ENCODE measurements at places on chromosomes 4 and X.

- DNase-seq, result no peak
Observed at GRCh38 chr4:147465461-147465860, 15.4 kb upstream of the EDNRA start.

DNA sequence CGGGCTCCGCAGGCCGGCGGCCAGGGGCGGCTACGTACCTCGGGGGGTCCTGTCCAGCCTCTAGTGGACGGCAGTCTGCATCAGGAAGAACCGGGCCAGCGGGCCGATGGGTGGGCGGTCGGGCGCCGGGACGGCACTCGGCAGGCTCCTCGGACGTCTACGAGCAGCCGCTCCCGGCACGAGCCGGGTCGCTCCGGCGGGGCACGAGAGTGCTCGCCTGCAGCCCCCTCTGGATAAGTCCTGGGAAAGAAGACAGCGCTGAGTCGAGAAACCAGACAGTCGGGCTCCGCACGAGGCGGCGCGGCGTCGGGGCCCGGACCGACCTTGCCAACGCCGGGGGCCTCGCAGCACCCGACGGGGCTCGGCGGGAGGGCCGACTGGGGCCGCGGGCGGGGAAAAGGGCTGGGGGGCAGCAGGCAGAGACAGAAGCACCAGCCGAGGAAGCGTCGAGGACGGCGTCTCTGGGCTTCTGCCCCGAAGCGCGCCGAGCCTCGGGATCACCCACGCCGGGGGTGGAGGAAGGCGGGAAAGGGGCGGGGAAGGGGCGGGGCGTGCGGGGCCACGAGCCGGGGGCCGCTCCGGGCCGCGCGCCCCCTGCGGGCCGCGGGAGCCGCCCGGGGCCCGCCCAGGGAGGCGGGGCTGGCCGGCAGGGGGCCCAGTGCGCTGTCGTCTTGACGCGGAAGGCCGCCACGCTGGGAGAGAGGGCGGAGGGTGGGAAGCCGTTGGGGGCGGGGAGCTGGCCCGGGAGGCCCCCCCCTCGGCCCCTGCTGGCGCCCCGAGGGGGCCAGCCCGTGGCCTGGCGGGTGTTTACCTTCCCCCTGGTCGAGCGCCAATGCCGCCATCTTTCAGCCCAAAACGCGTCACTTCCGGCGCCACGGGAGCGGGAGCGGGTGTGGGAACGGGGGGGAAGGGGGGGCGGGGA is 1.9 kb downstream of the KLHL15 start:
- peak; percentile 86 for DNase-seq

GRCh38 chr4:63589796-63590195 is 819.5 kb downstream of the TECRL start:
- DNase-seq, result no peak

GRCh38 chr4:137156054-137156453 is 376.2 kb downstream of the PCDH18 start:
- DNase-seq, result peak; percentile 27

- DNase-seq, result no peak
Observed at GRCh38 chr4:52876069-52876468, 14.0 kb downstream of the RASL11B start.

DNA sequence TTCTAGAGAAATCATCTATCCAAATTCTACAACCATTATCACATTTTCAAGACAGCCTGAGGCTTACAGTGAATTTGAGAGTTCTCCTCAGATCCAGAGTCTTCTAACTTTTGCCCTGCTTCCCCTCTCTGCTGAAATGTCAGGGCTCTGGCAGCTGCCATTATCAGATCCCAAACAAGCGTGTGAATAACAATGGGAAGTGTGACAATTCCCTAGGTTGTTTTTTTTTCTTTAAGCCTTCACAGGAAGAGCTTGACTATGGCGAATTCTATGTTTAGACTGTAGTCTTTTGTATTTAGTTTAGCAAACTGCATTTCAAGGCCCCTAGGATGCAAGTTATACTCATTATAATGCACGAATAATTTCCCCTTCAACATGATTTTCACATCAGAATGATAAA is 61.3 kb upstream of the KDR start:
- DNase-seq, result no peak

GRCh38 chrX:55640854-55641253 is 17.7 kb downstream of the FOXR2 start:
- DNase-seq, result no peak

- no peak for DNase-seq
Observed at GRCh38 chrX:45811326-45811725, 610.6 kb upstream of the DIPK2B start.

- DNase-seq, result peak; percentile 86
Observed at GRCh38 chr4:159446266-159446976, 343.5 kb downstream of the RAPGEF2 start.

DNA sequence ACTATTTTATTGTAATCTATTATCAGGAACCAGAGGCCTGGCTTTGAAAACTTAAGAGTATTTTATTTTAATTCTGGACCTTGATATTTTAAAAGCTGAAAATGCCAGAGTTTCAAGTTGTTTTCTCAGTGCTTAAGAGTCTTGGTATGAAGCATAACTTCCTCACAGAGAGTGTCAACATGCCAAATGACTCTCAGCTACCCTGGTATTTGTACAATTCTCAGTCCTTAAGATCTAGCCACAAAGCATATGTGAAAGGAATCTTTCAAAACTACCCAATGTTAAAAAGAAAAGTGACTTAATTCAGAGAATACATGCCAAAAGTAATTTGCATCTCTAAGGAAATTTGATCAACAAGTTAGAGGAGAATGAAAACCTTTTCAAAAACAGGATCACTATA is 171.9 kb downstream of the DKK2 start:
- DNase-seq, result no peak

GRCh38 chr4:168784786-168785461 is 225.1 kb downstream of the CBR4 start:
- DNase-seq, result no peak

- DNase-seq, result no peak
Observed at GRCh38 chr4:8334786-8335460, 65.4 kb downstream of the HTRA3 start.

- no peak for DNase-seq
Observed at GRCh38 chr4:20616313-20616712, 83.9 kb upstream of the PACRGL start.

DNA sequence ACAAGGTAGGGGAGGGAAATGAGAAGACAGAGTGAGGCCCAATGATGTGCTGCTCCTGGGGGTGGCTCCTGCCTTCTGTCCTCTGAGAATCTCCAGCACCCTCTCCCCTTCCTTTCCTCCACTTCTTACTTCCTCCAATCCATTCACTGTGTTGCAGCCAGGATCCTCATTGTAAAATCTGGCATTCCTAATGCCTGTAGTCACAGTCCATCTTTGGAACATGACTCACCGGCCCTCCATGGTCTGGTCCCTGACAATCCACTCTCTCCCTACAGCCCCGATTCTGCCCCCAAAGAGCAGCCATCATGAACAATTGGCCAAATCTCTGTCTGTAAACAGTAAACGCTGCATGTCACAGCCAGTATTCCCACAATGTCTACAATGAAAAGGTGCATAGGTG is 72.9 kb downstream of the CLNK start:
- peak; percentile 46 for DNase-seq

- no peak for DNase-seq
Observed at GRCh38 chrX:136147976-136148375, 643 bp downstream of the FHL1 start.

- DNase-seq, result no peak
Observed at GRCh38 chr4:48071191-48071590, 54.6 kb downstream of the NIPAL1 start.

- DNase-seq, result no peak
Observed at GRCh38 chr4:86948276-86948675, 13.5 kb downstream of the AFF1 start.

DNA sequence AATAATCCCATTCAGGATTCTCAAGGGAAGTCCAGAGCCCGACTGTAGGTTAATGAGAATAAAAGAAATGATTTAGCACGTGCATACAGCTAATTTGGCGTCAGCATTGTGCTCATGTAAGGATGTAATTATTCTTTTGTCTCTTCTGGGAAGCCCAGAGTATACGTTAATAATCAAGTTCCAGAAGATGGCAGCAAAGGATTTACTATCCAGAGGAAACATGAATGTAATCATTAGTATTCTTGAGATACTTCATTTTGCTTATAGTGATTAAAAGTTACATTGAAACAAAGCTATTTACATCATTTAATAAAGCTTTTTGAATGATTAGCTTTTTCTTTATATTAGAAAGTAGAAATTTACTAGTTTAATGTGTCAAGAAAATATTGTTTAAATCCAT is 27.1 kb upstream of the MAP9 start:
- peak; percentile 65 for DNase-seq

DNA sequence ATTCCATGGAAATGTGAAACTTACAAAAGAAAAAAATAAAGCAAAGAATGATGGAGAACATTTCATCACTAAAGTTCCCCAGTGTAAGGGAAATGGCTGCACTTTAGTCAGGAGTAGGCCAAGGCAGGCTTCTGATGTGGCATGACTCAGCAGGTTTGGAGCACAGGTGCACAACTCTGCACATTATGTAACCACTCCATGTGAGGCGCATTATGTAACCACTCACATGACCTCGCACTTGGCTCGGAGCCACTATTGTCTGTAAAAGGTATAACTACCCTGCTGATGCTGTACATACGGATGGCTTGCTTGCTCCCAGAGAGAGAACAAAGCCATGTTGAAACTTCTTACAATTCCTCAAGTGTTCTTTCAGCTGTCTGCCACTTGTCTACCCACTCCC is 727.6 kb downstream of the TRAM1L1 start:
- DNase-seq, result peak; percentile 60

DNA sequence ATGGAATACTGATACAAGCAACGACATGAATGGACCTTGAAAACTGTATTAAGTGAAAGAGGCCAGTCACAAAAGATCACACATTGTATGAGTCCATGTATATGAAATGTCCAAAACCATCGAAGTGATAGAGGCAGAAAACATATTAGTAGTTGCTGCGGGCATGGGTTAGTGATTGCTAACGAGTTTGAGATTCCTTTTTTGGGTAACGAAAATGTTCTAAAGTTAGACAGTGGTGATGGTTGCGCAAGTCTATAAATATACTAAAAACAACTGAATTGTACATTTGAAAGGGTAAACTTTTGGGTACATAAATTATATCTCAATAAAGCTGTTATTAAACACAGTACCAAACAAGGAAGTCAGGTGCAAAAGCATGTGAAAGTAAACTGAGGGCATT is 234.5 kb downstream of the FBXW7 start:
- no peak for DNase-seq

DNA sequence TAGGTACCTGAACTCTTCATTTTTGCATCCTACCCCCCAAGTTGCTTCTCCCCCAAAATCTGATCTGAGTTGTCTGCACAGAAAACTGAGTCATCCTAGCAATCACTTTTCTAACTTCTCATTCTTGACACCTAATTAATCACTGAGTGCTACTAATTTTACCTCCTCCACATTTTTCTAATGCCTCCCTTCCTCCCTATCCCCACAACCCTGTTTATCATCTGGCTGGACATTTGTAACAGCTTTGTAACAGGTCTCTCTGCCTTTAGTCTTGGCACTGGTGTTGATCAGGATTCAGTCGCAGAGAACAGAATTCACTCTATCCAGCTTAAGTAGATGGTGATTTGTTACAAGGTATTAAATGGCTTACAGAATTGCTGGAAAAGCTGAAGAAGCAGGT is 303.9 kb upstream of the GATB start:
- DNase-seq, result no peak

DNA sequence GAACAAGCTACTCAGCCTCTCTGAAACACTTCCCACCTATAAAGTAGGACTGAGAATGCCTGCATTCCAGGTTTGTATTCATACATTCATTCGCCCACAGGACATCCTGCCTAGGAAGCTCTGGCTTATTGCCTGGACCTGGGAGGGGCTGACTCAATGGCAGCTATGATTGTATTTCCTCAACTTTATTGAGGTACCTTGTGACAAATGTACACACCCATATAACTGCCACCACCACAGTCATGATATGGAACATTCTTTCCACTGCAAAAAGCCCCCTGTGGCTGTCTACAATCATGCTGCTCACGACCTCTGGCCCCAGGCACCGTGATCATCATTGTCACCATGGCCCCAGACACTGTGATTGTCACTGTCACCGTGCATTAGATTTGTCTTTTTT is 68.3 kb downstream of the ABLIM2 start:
- DNase-seq, result peak; percentile 15

DNA sequence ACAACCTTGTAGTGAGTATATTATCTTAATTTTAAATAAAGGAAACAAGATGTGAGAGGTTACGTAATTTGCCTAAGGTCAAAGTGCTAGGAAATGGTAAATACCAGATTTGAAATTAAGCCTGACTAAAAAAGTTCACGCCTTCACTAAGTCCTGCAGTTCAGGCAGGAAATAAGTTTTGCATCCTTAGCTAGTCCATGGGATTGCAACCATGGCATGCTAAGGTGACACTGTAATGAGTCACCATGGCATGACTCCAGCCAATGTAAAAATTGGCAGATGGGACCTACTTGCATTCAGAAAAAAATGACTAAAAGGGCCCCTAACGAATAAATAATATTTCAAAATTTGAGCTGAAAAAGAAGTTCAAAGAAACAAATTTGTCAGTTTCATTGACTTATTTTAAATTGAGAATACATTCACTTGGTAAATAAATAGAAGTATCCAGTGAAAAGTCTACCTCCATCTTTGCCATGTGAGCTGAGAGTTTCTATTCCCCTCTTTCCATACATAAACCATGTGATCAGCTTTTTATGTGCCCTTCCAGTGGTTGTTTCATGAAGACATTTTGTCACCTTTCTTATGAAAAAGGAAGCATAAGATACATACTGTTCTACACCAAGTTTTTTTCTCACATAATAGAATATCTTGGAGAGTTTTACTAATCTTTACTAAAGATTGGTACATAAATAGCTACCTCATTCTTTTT is 72.4 kb downstream of the ANKRD50 start:
- peak; percentile 98 for DNase-seq

- DNase-seq, result no peak
Observed at GRCh38 chr4:6917461-6918271, 8.0 kb downstream of the TBC1D14 start.

GRCh38 chrX:48490661-48491060 is 14.7 kb downstream of the FTSJ1 start:
- DNase-seq, result peak; percentile 8

- DNase-seq, result no peak
Observed at GRCh38 chr4:113555868-113556267, 205.7 kb downstream of the CAMK2D start.

GRCh38 chrX:79336869-79337815 is 30.0 kb downstream of the ITM2A start:
- DNase-seq, result no peak

GRCh38 chr4:38150766-38151165 is 190.6 kb downstream of the PTTG2 start:
- DNase-seq, result no peak

DNA sequence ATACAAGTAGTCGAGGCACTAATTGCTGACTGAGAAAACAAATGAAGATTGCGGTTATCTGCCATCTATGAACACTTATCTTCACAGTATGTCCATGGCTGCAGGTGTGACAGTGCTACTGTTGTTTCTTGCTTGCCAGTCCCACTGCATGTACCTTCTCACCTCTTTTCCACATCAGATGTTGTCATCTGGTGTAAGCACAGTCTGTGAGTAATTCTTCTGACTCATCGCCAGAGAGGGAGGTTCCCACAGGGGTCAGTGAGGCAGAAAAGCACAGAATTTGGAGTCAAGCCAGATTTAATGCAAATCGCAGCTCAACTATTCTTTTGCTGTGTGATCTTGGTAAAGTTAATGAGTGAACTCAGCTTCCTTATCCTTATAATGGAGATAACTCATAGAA is 144.4 kb downstream of the GLRA2 start:
- DNase-seq, result peak; percentile 89

All from RKO (cell line).